ENCODE measurements at places on chromosomes 16 and 17. TPM values are rescaled to one million over a fixed set of nuclear protein-coding genes. Genes with fewer than 3 reads are reported as not detected.

TMIGD1 gene
- total RNA-seq: not detected

SPNS2 gene
- total RNA-seq: 0.34 TPM

PIK3R5 gene
- total RNA-seq: 0.90 TPM

HAGHL gene
- 1.0 TPM for total RNA-seq

PROCA1 gene
- 12.5 TPM for total RNA-seq

DNA sequence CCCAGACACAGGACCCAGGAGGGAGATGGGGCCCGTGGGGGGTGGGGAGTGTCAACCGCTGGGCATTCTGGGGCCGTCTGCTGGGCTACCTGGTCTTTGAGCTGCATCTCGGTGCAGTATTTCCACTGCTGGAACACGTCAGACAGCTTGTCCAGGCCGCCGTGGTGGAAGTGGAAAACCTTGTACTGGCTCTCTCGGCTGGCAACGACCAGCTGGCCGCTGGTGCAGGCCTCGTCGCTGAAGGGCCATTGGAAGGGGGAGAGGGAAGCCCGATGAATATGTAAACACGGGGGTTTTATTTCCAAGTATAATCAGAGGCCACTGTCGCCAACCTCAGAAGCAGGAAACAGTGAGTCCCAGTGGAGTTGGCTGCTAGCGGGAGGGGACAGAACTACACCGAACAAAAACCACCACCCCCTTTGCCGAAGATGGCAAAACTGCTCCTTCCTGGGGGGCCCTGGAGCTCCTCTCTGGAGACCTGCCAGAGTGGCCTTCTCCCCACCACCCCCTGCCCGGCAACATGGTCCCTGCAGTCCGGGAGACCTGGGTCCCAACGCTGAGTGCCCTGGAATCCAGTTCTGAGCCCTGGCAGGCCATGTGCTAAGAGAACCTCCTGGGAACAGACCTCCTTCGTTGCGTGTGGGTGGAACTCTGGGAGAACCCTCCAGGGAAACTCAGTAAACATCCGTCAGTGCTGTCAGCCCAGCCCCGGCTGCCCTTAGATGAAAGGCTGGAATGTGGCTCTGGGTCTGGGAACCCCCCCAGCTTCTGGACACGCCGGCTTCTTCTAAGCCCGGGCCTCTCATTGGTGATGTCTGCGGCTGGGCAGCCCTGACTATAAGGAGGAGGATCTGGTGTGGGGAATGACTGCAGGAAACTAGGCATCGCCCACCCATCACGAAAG is 84.1 kb downstream of the TBC1D16 start:
- H3K27me3 ChIP-seq: peaks cover 44% of the 10 kb centered on the region
- H3K4me3 ChIP-seq: peak overlapping the region; percentile 43
- peaks cover 37% of the 10 kb centered on the region for H3K4me1 ChIP-seq
- no peak overlapping the region for H3K27ac ChIP-seq
- no peaks in the 10 kb centered on the region for H3K36me3 ChIP-seq
- DNase-seq: peak; percentile 72

- peaks cover 15% of the 10 kb centered on the region for H3K4me1 ChIP-seq
- no peak overlapping the region for H3K27ac ChIP-seq
- H3K36me3 ChIP-seq: no peaks in the 10 kb centered on the region
Measured at GRCh38 chr17:21246698-21247097, 6.5 kb downstream of the NATD1 start.

DNA sequence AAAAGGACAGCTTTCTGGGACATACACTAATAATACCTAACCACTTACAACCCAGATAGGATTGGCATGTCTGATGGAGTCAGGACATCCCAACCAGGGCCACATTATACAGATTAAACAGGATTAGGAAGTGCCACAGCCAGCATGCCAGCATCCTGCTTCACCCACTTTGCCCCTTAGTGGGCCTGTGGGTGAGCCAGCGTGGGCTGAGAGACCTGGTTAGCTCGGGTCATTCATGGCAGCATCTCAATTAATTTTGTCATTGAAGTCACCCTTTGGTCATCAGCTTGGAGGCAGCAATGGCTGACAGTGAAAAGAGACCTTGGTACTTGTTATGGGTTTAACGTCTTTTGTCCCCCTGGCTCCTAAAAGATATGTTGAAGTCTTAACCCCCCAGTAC is 29.9 kb upstream of the SLC6A2 start:
- H3K4me3 ChIP-seq: no peak overlapping the region
- DNase-seq: no peak
- H3K4me1 ChIP-seq: no peaks in the 10 kb centered on the region
- H3K36me3 ChIP-seq: no peaks in the 10 kb centered on the region
- no peak overlapping the region for H3K27ac ChIP-seq

DNA sequence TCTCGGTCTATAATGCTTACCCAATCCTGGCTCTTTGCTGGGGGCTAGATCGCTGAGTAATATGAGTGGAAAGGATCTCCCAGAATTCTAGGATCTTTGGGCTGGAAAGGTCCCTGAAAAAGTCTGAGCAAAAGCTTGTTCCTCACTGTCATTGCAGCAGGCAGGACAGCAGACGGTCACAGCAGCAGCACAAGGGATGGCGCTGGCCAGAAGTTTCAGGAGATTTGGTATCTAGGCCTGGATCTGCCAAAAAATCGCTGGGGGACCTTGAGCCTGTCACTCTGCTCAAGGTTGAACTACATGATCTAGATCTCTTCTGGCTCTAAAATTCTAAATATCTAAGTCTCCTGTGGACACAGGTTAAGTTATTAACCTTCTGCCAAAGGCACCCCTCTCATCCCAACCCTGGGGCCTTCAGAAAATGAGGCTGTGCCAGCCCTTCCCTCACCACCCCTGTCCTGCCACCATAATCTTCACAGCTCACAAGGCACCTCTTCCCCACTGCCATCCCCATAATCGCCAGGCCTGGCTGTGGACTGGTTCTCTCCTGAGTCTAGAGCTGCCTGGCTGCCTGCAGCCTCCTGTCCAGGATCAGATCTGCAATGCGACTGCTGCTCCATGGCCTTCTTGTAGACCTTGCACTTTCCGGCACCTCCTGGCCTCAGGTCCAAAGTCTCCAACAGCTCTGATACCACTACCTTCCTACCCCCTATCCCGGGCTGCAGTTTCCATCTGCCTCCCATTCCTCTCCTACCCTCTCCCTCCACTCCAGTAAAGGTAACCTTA is 10.2 kb downstream of the MYO18A start:
- H3K4me3 ChIP-seq: no peak overlapping the region
- no peak for DNase-seq
- H3K27me3 ChIP-seq: no peaks in the 10 kb centered on the region
- H3K36me3 ChIP-seq: no peaks in the 10 kb centered on the region
- H3K27ac ChIP-seq: no peak overlapping the region

DNA sequence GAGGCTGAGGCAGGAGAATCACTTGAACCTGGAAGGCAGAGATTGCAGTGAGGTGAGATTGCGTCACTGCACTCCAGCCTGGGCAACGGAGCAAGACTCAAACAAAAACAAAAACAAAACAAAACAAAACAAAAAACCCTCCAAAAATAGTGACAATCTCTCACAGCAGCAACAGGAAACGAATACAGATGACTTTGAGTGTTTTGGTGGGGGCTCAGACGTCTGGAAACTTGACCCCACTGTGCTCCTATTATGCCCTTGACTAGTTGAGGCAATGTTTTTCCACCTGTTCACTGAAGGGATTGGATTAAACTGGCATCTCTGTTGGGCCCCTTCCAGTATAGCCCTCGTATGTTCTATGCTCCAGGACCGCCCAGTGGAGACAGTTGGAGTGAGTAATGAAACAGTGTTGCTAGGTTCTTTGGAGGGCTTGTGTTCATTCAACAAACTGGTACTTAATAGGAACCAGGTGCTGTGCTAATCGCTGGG is 167.0 kb downstream of the UTP18 start:
- no peak overlapping the region for H3K4me3 ChIP-seq
- no peak overlapping the region for H3K27ac ChIP-seq
- H3K4me1 ChIP-seq: no peaks in the 10 kb centered on the region
- no peak for DNase-seq
- no peaks in the 10 kb centered on the region for H3K27me3 ChIP-seq

GRCh38 chr17:28335959-28336871 is 654 bp downstream of the TNFAIP1 start:
- peak overlapping the region; percentile 94 for H3K27ac ChIP-seq
- DNase-seq: peak; percentile 95
- H3K4me1 ChIP-seq: peaks cover 6% of the 10 kb centered on the region
- H3K27me3 ChIP-seq: no peaks in the 10 kb centered on the region
- H3K4me3 ChIP-seq: peak overlapping the region; percentile 82

- no peak for DNase-seq
- H3K4me1 ChIP-seq: no peaks in the 10 kb centered on the region
- no peak overlapping the region for H3K4me3 ChIP-seq
- no peaks in the 10 kb centered on the region for H3K27me3 ChIP-seq
Measured at GRCh38 chr17:6231465-6231864, 161.3 kb downstream of the WSCD1 start.

- no peaks in the 10 kb centered on the region for H3K36me3 ChIP-seq
- H3K4me1 ChIP-seq: peaks cover 10% of the 10 kb centered on the region
- no peak for DNase-seq
- H3K27me3 ChIP-seq: no peaks in the 10 kb centered on the region
- H3K27ac ChIP-seq: no peak overlapping the region
- H3K4me3 ChIP-seq: no peak overlapping the region
Measured at GRCh38 chr16:85429776-85430522, 183.2 kb upstream of the GSE1 start.

- H3K4me3 ChIP-seq: no peak overlapping the region
- no peaks in the 10 kb centered on the region for H3K36me3 ChIP-seq
- no peak overlapping the region for H3K27ac ChIP-seq
- no peaks in the 10 kb centered on the region for H3K4me1 ChIP-seq
Measured at GRCh38 chr17:3157218-3157617, 29.9 kb upstream of the OR1G1 start.

Measured in neural progenitor cell (in vitro differentiated cells).